ENCODE measurements at places on chromosomes 11 and 22.

- DNase-seq: no peak
These were observed 35.9 kb downstream of the ARAP1 start for GRCh38 chr11:72716290-72716689.

DNA sequence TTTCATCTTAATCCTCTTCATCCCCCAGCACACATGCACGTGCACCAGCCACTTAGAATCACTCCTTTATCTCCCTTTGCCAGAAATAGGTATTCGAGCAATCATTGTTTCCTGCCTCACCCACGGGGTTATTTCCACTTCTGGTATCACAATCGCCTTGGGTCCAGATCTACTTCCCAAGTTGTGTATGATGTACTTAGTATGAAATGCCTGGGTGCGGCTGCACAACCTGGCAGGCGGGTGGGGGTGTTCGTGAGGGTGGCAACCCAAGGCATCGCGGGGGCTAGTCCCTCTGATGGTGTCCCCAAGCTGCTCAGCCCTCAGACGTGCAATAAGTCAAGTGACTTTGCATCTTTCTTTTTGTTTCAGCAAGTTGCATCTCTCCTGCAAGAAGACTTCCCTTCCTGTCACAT lies 475.6 kb downstream of the MIAT start:
- DNase-seq: no peak

- no peak for DNase-seq
These were observed 92.1 kb downstream of the CACNA1I start for GRCh38 chr22:39662686-39663052.

DNA sequence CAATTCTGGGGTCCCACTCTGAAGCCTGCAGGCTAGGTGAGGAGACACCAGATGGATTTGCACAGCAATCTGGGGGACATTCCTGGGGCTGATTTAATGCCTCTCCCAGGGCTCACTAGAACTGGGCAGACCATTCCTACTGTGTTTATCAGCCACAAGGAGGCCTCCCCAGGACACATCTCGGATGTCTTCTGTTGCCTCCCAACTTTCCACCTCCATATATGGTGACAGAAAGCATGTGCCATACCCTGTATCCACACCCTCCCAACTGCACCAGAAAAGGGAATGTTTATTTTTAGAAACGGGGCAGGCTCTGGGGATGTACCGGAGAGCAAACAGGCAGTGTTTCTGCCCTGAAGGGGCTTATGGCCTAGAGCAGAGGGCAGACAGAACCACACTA lies 181.8 kb downstream of the CSNK2A3 start:
- DNase-seq: no peak

GRCh38 chr11:61616434-61616833 lies 35.6 kb upstream of the SYT7 start:
- no peak for DNase-seq

GRCh38 chr11:13208921-13209320 lies 68.7 kb upstream of the BMAL1 start:
- no peak for DNase-seq
